ENCODE measurements at places on chromosomes 1 and 21.

DNA sequence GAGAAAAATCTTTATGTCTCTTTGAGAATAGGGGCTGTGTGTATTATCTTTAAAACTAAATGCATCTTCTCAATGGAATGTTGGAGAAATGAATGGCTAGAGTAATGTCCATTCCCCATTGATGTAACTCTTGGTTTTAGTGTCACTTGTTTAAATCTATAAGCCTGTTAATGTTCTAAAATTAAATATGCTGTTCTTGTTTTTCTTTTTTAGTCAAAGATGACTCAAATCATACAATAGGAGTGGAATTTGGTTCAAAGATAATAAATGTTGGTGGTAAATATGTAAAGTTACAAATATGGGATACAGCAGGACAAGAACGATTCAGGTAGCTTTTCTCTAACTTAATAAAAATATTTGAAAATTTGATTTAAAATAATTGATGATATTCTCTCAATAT lies 17.6 kb downstream of the RAB4A start:
- no peak for DNase-seq

- no peak for DNase-seq
Observed at GRCh38 chr1:47745715-47746609, 251.2 kb downstream of the TRABD2B start.

- no peak for DNase-seq
Observed at GRCh38 chr1:164560556-164560955, 1.6 kb downstream of the PBX1 start.

- no peak for DNase-seq
Observed at GRCh38 chr1:31787261-31787660, 23.1 kb upstream of the ADGRB2 start.

GRCh38 chr21:32371913-32372314 lies 20.9 kb downstream of the URB1 start:
- DNase-seq = no peak

GRCh38 chr21:15003463-15004135 lies 61.2 kb downstream of the NRIP1 start:
- DNase-seq = no peak

DNA sequence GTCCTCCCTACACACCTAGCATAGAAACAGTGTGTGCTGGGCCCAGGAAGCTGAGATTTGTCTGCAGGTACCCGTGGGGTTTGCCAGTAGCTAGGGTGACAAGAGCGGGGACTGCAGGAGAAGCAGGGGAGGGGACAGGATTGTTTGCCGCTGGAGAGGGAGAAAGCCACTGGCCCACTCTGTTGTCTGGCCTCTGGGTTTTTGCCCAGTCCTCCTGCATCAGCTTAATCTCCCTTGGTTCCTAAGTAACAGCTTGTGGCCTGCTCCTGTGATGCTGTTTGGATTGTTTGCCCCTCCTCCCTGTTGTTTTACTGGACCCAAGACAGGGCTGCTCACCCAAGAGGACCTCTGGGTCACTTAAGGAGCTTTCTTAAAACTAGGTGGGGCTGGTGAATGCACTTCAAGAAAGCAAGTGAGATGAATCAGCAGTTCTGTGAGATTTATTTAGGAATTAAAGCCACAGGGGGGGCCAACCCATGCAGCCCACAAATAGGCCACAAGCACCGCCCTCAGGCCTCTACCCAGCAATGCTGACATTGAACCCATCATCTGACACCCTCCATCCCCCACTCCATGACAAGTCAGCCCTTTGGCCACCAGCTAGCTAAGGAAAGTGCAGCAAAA lies 142.8 kb downstream of the ZZZ3 start:
- DNase-seq = no peak

DNA sequence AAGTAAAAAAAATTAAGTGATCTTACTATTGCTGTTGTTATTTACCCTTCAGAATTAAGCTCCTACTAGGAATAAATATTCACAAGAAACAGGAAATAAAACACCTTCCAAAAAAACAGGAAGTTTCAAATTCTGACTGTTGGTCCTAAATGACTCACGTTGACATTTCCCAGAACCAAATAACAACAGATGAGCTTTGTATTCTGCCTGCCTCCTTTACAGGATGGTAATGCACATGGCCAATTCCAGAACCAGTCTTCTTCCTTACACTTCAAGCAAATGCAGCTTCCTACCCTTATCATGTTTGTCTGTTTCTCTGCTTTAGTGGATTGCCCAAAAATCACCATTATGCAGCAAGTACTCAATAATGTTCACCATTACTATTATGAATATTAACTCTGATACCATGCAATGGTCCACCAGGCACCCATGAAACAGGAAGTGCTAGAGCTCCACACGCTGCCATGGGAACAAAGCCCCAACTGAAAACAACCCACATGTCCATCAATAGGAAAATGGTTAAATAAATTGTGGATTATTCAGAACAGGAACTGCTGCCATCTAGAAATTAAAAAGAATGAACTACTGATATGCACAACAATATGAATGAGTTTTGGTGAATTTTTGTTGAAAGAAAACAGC lies 8.9 kb downstream of the CASP9 start:
- DNase-seq = no peak

DNA sequence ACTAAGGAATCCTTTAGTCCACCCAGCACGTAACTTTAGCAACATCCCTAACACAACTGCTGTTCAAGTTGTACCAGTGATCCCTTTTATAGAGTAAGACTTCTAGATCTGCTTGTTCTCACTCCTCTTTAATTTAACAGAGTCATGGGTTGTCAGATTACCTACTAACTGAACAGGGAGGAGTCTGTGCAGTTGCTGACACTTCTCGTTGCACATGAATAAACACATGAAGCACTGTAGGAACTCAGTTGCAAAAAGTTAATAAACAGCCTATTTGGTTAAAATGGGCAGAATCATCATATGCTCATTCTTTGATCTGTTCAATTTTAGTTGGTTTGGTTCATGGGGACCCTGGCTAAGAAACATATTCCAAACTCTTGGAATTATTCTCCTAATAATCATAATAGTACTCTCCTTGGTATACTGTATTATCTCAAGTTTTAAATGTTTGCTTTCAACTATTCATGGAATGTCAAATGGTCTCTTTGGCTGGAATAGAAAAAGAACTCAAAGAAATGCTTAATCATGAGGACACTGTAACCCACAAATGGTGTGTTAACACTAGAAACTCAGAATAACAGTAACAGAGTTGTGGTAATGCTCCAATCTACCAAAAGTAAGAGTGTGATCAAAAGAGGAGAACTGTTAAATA lies 15.6 kb downstream of the PLPPR5 start:
- DNase-seq = no peak

DNA sequence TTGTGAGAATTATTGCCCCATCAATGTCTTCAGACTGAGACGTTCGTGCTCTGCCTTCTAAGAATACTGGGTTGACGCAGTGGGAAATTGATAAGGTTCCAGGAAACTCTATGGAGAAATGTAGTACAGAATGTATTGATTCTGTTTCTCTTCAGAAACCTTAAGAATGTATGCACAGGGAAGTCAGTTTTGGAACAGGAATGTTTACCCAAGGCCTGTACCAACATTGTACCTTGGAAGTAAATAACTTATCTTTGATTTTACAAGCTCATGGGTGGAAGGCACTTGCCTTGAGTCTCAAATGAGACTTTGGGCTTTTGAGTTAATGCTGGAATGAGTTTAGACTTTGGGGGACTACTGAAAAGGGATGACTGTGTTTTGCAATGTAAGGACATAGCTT lies 59.5 kb upstream of the PCP4 start:
- DNase-seq = no peak

- no peak for DNase-seq
Observed at GRCh38 chr1:5744911-5745799, 247.1 kb downstream of the NPHP4 start.

DNA sequence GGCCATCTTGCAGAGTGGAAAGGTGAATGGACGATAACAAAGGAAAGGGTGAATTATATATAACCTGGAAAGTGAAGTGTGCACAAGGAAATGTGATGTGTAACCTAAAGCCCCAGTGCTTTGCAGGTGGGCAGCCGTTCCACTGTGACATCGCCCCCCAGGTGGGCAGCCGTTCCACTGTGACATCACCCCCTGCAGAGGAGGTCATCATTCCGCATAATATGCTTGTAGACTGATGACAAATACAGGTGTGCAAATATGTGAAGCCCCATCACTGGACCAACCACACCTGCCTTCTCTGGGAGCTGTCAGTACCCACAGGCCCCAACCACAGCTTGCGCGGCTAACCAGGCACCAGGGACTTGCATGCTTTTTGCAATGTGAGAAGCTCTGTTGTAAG lies 4.7 kb upstream of the ZNF496 start:
- no peak for DNase-seq

DNA sequence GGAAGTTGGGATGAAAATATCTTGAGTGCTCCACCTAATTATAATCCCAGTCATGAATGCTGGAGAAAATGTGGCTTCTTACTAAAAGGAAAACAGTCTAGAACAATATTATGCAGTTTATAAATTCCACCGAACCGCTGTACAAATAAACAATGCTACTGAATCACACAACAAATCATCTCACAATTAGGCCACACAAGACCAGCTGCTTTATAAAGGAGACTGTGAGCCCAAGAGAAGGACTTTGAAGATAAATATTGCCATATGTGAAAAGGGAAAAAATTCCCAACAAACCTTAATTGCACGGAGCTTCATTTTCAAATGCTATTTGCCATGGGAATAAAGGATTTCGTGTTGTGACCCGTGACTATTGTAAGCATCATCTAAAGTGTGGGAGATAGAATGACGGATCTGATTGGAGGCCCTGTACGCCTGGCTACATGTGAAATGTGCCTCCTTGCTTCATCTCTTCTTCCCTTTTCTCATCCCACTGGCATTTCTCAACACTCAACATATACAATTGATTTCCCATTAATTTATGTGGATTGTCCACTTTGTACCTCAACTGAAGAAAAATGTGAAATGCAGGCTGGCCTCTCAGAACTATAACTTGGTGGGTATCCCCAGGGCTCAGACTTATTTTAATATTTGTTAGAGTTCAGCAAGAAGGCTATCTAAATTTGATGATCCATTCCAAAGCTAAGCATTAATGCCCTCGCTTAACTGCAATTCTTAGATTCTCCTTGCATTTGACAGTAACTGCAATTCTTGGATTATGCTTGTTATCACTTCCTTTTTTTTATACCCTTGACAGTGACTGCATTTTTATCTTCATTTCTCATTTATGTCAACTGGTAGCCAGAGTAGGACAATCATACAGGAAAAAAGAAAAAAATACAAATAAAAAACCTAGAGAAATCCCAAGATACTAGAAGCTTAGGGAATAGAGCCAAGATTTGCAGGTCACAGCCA lies 122.3 kb downstream of the TGFB2 start:
- DNase-seq = no peak

GRCh38 chr1:50308878-50309277 lies 114.4 kb downstream of the DMRTA2 start:
- DNase-seq = no peak

- DNase-seq = no peak
Observed at GRCh38 chr1:41571041-41571440, 86.6 kb upstream of the EDN2 start.

GRCh38 chr1:197224160-197224559 lies 43.9 kb upstream of the CRB1 start:
- no peak for DNase-seq

DNA sequence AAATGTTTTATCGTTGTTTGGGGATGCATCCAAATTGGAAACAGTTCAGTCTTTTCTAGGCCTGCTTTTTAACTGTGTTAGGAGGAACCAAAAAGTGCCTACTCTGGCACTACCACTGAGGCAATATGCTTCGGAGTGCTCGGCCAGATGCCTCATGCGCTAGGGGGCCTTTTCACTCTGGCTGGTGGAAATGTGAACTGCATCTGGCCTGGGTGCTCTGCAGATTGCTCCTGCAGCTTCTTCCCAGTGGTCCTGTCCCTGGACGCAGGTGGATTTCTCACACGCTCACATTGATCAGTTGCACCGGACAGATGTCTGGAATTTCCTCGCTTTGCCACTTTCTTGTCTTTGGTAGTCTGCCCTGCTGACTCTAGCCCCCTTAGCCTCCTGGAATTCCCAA lies 330.2 kb upstream of the FMN2 start:
- DNase-seq = no peak

GRCh38 chr21:29230551-29231261 lies 68.0 kb upstream of the BACH1 start:
- DNase-seq = no peak

DNA sequence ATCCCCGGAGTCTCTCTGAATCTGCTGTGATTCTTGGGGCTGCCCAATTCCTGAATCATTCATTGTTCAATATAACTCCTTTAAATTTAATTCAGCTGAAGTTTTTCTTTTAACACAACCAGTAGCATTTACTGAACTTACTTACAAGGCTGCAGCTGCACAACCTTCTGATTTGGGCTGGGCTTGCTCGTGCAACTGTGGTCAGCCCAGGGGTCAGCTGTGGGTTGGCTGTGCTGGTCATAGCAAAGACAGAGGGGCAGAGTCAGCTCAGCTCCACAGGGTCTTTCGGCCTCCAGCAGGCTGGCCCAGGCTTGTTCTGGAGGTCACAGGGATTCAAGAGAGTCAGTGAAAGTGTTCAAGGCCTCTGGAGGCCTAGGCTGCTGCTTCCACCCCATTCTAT lies 186.1 kb downstream of the MATN1 start:
- no peak for DNase-seq

GRCh38 chr1:245008761-245009160 lies 144.4 kb upstream of the HNRNPU start:
- DNase-seq = no peak

Data from stimulated activated CD4-positive, alpha-beta T cell treated with anti-CD3 and anti-CD28 coated beads, Interleukin-1b, Interleukin-23, amount 100 ng/mL, for 1 hour (primary cell).